ENCODE measurements at places on chromosomes 1 and 21. TPM values are rescaled to one million over a fixed set of nuclear protein-coding genes. Genes with fewer than 3 reads are reported as not detected.

DNA sequence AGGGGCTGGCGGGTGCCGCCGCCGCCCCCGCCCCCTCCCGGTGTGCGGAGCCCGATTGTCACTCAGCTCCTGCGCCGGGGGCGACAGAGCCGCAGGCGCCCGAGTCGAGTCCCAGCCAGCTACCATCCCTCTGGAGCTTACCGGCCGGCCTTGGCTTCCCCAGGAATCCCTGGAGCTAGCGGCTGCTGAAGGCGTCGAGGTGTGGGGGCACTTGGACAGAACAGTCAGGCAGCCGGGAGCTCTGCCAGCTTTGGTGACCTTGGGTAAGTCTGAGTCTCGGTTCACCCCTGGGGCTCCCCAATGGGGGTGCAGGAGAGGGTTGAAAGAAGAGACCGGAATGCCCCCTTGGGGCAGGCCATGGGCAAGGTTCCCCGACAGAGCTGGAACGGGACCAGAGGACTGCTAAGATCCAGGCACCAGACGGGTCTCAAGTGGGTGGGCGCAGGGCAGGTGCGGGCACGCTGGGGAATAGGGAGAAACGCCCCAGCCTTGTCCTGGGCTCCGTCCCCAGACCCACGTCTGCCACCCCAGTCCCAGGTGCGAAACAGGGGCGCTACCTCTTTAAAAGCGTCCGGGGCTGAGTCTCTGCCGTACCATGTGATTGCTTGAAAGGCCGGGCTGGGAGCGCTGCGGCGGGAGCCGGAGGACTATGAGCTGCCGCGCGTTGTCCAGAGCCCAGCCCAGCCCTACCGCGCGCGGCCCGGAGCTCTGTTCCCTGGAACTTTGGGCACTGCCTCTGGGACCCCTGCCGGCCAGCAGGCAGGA lies at the start of gene ADORA1:
TSS of gene ADORA1 (plus strand) at position 61 of the 765 bp plus-strand sequence. CDS start 1,116 bp downstream, outside the sequence.
- peak; percentile 11 for DNase-seq

DNA sequence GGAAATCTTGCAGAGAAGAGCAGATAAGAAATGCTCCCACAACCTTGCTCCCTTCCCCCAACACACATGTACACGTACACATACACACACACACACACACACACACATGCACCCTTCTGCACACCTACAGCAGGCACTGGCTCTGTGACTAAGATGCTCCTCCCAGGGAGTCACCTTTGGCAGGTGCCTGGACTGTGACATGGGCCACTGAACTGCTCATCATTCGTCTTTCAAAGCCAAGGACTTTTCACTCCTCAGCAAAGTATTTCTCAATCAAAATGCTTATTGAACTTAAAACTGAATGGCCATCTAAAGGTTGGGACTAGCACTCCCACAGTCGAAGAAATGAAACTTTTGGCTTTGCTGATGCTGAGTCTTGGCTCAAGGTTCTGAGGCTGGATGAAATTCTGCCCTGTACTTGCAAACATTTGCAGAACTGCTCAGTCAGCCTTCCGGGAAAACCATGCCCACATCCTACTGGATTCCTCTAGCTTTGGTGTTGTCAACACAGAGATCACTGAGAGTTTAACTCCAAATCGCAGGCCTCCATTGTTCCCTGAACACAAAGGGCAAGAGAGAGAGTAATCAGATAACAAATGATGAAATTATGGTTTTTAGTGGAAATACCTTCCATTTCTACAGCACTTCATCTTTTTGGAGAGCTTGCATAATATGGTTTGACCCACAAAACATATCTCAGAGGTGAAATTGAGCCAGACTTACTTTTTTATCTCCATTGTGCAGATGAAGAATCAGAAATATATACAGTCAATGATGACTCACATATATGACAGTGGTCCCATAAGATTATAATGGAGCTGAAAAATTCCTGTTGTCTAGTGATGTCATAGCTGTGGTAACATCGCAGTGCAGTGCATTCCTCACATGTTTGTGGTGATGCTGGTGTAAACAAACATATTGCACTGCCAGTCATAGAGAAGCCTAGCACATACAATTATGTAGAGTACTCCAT lies 72.4 kb upstream of the BCAR3 start:
- peak; percentile 88 for DNase-seq

DNA sequence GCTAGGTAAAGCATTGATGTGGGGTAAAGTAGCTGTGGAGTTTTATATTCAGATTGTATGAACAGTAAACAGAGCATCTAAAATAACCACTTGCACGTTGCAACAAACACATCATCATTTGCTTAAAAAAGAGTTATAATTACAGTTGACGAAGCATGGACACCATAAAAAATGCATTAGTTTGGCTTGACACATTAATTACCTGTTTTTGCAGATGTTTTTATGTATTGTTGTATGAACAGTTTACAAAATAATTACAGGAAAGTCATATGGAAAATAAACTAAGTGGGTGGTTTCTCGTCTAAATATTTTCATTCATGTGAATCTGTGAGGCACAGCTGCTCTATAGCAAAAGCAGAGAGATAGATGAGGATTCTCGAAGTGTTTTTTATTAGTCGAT lies 108.3 kb downstream of the RPS6KC1 start:
- DNase-seq, result no peak

- no peak for DNase-seq
Observed at GRCh38 chr21:30408782-30409494, 13.1 kb downstream of the KRTAP13-1 start.

The NKAIN1 gene
- not detected for total RNA-seq

The PROX1 gene
- total RNA-seq, result 86.7 TPM

The SYT6 gene
- total RNA-seq, result not detected
